ENCODE measurements at places on chromosomes 12 and 14.

DNA sequence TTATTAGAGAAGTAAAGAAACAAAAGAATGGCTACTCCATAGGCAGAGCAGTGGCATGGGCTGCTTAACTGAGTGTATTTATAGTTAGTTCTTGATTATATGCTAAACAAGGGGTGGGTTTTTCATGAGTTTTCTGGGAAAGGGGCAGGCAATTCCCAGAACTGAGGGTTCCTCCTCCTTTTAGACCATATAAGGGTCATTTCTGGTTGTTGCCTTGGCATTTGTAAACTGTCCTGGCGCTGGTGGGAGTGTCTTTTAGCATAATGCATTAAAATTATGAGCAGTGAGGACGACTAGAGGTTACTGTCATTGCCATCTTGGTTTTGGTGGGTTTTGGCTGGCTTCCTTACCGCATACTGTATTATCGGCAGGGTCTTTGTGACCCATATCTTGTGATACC, 40.1 kb downstream of the CCDC60 start:
- DNase-seq: no peak

- DNase-seq: no peak
These were observed 19.3 kb upstream of the ST8SIA1 start for GRCh38 chr12:22353615-22354325.

- no peak for DNase-seq
These were observed 73.8 kb downstream of the PRKCH start for GRCh38 chr14:61395115-61395725.

GRCh38 chr12:104050436-104050835, 449 bp upstream of the GLT8D2 start:
- DNase-seq: no peak

- no peak for DNase-seq
These were observed 13.6 kb downstream of the FAM222A start for GRCh38 chr12:109727039-109727723.

DNA sequence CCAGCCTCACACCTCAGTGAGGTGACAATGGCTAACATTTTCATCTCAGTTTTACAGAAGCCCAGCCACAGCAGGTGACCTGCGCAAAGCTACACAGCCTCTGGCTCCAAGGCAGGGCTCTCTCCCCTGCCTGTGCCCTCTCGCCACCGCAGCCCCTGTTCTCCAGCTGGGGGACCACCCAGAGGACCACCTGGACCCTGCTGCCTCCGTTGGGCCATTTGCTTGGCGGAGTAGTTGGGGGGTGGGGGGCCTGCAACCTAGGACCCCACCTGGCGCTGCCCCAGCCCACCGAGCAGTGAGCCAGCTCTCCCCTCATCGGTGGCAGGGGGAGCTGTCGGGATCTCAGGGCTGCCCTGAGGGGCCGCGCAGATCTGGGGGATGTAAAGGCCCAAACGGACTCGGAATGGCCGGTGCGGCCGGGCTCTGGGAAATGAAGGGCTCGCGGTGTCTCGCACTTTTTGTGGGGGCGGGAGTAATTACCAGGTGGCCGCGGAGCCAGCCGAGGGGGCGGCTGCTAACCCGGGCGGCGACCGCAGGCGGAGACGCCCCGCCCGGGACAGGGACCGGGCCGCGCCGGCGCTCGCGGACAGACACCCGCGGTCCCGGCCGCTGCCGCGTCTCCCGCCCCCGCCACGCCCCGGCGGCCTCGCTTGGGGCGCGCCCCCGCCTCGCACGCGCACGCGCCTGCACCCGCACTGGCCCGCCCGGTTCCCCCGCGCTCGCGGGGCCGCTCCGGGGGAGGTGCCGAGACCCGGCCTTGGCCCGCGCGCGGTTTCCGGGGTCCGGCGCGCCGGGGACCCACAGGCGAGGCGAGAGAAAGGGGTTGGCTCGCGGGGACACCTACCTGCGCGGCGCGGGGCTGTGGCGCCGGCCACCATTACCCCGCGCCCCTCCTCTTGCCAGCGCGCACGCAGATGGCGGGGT, 8.6 kb upstream of the GPR68 start:
- DNase-seq: no peak

- no peak for DNase-seq
These were observed 398.2 kb downstream of the PRKD1 start for GRCh38 chr14:29529418-29529817.

- no peak for DNase-seq
These were observed 29.8 kb downstream of the SCFD1 start for GRCh38 chr14:30651937-30652336.

DNA sequence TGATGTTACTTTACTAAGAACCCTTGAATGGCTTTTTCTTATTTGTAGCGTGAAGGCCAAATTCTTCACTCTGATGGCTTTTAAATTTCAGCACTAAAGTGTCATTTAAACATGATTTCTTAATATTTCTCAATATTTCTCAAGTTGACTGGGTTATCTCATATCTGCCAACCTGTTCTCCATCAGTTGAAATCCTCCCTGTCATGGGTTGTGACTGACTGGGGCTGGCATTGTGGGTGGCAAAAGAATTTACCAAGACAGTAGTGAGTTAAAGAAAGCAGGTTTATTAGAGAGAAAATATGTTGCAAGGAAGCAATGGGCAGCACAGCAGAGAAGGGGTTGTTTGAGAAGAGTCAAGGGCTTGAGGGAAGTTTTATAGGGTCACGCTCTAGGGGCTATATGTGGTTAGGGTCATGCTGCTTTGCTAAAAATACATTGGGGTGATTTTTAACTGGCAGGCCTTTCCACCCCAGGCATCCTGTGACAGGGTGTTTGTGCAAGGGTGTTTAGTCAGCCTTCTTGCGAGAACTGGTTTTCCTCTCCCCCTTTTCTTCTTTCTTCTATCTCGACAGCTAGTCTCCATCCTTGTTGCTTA, 232.8 kb upstream of the SEL1L start:
- no peak for DNase-seq

DNA sequence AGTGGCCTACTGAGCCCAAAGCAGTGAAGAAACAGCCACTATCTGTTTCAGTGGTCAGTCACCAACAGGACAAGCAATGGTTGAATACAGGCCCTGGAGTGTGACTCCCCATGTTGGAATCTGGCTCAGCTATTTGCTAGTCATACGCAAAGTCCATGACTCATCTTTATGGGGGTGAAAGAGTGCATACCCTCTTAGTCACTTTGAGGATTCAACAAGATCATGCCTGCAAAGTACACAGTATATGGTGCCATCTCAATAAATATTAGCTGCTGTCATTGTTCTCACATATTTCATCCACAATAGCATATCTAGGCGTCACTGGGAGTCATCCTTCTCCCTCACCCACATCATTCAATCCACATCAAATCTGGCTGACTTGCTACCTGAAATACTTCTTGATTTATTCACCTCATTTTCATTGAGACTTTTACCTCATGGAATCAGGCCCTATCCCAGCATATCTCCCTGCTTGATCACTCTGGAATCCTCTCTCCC, 26.4 kb upstream of the STAB2 start:
- DNase-seq: no peak

GRCh38 chr14:90815822-90816662, at the start of gene TTC7B:
Gene TTC7B (minus strand): TSS chr14:90816430. CDS start chr14:90816295, 135 bp downstream.
- DNase-seq: no peak

GRCh38 chr12:131909081-131909751, 14.8 kb downstream of the ULK1 start:
- no peak for DNase-seq

DNA sequence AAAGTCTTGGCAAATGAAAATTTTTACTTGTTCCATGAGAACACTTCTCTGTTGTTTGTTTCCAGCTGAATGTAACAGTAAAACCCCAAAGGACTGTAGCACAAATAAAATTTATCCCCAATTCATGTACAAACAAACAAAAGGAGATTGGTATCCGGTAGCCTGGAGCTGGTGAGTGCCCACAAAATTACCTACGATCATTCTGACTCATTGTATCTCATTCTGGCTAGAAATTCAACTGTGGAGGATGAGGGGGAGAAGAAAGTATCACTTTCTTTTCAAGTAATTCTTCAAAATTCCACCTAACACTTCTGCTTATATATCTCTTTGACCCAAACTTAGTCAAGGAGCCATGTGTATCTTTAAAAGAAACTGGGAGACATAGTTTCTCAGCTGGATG, 268.5 kb downstream of the ALG10B start:
- no peak for DNase-seq

- DNase-seq: no peak
These were observed 19.4 kb downstream of the RALGAPA1 start for GRCh38 chr14:35789651-35790050.

GRCh38 chr12:7075939-7076338, 15.4 kb downstream of the C1S start:
- no peak for DNase-seq

DNA sequence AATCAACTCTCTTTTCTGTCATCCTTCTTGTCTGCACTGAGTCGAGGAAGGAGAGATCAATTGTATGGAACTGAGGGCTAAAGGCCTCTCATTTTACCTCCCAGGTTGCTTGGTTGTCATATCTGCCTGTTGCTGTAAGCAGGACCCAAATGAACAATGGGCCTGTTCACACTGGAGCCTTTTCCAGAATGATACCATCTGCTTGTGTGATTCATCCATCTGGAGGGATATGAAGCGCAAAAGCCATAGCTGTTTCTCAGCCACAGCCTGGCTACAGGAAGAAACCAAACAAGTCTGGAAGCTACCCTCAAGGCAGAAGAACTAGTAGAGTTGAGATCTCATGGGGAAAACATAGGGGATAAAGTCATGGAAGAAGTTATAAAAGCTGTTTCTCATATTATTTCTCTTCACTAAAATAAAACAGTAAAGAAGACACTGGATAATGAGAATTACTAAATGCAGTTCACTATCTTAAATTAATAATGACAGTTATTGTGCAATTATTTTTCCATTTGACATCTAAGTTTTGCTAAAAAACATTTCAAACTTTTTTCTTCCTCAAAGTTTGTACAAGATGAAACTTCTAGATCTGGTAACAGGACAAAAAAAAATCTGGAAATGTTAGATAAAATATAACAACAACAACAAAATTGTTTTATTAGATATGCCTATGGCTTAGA, 106.3 kb downstream of the SPTSSA start:
- DNase-seq: no peak

GRCh38 chr14:75824318-75824717, 157.5 kb downstream of the TGFB3 start:
- DNase-seq: no peak

GRCh38 chr12:104999347-104999685, 13.2 kb downstream of the NOPCHAP1 start:
- no peak for DNase-seq

- no peak for DNase-seq
These were observed 21.3 kb upstream of the OASL start for GRCh38 chr12:121060149-121061001.

DNA sequence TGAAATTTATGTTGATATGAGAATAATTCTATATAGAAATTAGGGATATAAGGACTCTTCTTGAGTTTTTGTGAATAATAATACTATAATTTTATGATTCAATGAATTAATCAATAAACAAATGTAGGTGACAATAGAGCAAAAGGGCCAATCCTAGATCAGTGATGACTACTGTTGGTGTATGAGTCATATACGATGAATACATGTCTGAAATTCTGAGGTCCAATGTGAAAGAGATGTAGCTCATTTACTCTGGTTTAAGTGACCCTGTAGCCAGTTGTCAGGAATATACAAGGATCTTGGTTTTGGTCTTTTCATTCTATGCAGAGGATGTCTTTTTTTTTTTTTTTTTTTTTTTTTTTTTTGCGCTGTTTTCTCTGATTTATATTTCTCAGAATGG, 72.1 kb upstream of the RTL1 start:
- no peak for DNase-seq

DNA sequence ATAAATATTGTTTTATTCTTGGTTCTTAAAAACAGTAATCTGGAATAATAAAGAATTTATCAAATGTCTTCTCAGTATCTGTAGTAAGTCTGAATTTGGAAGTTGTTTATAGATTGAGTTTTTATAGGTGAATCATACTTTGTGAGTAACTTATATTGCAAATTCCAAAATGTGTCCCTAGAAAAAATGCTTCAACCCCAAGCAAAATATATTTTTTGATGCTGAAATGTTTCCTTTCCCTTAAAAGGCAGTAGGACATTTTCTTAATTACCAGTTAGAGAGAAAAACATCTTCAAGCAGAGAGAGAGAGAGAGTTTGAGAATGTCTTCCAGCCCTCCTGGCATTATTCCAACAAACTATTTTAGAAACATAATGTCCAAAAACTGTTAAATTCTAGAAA, 37.9 kb downstream of the PELI2 start:
- DNase-seq: no peak

- no peak for DNase-seq
These were observed 15.7 kb upstream of the SLC2A3 start for GRCh38 chr12:7951671-7952070.

Measured in stimulated activated CD4-positive, alpha-beta T cell treated with anti-CD3 and anti-CD28 coated beads, Interleukin-15, amount 100 ng/mL, for 48 hours (primary cell).